ENCODE measurements at places on chromosomes 1 and 21.
A peak's percentile ranks its signal among the peaks of the same experiment; 100 is the strongest.

- no peak for DNase-seq
These were observed 113.4 kb downstream of the ERG start for GRCh38 chr21:38384675-38385426.

GRCh38 chr21:44858291-44858690 lies 15.2 kb downstream of the PTTG1IP start:
- DNase-seq = no peak

GRCh38 chr1:79052829-79053449 lies 46.4 kb upstream of the ADGRL4 start:
- no peak for DNase-seq

DNA sequence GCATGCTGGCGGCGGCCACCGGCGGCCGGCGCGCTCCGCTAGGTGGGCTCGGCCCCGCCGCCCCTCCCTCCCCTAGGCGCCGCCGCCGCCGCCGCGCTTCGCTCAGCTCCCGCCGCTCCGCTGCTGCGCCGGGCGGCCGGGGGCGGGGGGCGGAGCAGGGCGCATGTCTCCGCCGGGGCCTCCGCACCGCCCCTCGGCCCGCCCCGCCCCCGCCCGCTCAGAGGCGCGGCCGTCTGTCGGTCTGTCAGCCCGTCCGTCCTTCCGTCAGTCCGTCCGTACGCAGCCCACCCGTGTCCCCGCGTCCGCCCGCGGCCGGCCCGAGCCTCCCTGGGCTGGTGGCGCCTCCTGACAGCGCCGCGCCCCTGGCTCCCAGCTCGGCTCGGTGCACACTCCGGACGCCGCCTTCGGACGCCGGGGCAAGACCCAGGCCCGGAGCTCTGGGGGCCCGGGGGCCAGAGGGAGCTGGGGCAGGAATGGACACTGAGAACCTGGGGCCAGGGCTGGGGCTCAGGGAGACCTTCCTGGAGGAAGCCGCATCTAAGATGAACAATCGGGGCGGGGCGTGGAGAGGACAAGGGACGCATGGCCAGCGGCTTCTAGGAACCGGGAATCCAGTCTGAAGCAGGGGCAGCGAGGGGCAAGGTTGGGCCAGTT lies at the start of gene GPR153:
Gene GPR153, minus strand, starts transcription at position 138 of the 654 bp plus-strand sequence. CDS start 6,193 bp downstream, outside the sequence.
- DNase-seq = peak; percentile 54

GRCh38 chr1:190679454-190679853 lies 201.8 kb upstream of the BRINP3 start:
- no peak for DNase-seq

DNA sequence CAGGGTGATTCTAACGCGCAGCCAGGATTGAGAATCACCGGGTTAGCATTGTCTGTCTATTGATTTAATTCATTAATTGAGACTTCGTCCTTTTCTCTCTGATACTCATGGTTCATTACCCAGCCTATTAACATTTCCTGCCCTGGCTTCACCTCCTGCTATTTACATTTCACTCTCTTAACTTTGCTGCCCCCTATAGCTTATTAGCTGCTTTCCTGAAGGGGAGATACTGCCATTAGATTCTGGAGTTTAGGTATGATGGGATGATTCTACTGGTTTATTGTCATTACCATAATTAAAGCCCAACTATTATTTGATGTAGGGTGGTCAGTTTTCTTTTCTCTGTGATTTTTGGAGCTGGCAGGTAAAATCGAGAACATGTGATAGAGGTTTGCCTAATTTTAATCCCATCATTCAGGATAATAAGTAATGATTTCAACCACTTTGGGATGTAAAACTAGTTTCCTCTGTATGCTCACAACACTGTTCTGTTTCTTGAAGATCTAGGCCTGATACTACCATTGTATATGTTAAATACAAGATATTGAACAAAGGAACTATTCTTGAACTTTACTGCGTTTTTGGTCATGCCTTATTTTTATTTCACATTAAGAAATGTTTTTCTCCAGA lies 6.4 kb downstream of the PPP2R5A start:
- no peak for DNase-seq

DNA sequence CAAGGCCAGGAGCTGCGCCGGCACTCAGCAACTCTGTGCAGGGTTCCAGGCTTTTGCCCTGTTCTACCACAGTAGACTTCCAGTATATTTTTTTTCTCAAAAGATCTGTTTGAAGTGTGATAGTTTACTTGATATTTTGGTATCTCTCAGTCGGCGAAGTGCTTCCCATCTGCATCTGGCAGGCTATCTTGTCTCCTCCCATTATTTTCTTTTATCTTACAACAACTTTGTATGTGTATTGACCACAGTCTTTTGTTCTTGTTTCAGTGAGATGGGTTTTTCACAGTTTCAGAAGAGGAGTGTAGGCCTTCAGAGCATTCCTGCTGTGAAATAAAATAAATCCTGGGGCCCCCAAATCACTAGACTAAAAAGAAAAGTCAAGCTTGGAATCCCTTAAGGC lies 292.9 kb downstream of the PTGER3 start:
- no peak for DNase-seq

DNA sequence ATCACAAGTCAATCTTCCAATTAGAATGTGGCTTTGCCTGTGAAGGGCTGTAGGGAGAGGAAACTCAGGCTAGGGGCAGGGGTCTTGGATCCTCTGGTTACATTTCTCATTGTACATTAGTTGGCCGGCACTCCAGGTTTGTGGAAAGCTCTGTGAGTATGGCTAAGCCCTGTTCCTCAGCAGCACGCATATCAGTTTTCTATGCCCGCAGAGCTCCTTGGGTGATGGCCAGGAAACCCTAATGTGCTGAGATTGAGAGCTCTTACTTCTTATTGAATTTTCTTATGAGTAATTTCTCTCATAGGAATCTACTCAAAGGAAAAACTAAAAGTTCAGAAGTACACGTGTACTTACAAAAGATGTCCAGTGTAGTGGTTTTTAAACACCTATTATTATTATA lies 30.7 kb upstream of the STMN1 start:
- DNase-seq = no peak

DNA sequence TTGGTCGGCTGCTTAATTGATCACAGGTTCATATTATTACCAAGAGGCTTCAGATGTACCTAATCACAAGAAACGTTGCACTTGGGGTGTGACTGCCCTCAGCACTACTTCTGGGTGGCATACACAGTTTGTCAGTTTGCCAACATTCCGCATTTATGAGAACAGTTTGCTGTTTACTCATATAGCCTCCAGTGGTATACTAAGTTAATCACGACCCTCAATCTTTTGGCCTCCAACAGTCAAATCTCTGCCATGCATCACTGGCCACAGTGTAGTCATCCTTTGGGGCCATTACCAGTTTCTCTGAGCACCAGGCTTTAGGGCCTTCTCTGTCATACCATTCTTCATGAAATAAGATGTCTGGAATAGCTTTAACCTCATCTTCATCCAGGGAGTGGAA lies 62.8 kb upstream of the BCL9 start:
- DNase-seq = no peak

- DNase-seq = no peak
These were observed 9.2 kb downstream of the VANGL1 start for GRCh38 chr1:115650961-115651360.

GRCh38 chr1:17027900-17028299 lies 16.2 kb upstream of the ATP13A2 start:
- DNase-seq = no peak

DNA sequence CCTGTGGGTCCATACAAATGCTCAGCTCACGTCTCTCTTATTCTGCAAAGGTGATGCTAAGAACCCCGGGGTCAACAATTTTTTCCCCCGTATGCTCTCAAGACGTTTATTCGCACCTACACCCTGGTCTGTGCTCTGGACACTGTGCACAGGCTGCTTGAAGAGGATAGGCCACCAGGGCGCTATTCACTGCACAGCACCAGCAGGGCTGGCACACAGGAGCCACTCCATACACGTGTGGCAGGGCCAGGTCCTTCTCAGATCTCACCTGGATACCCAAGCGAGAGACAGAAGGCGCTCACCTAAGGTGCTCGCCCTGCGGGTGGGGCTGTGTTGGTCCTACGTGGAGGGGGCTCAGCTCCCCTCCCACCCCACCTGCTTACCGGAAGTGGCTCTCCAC lies 16.7 kb downstream of the TMEM63A start:
- no peak for DNase-seq

- no peak for DNase-seq
These were observed 39.1 kb downstream of the DYRK1A start for GRCh38 chr21:37405629-37406028.
